ENCODE measurements at places on chromosomes 3 and 15.

GRCh38 chr3:14984581-14985113 lies 37.3 kb downstream of the NR2C2 start:
- no peak for DNase-seq

- no peak for DNase-seq
Measured at GRCh38 chr3:13879946-13880810, at the start of gene WNT7A. Gene WNT7A, minus strand, starts transcription at chr3:13880071. Its CDS starts 255 bp downstream, at chr3:13879816.

DNA sequence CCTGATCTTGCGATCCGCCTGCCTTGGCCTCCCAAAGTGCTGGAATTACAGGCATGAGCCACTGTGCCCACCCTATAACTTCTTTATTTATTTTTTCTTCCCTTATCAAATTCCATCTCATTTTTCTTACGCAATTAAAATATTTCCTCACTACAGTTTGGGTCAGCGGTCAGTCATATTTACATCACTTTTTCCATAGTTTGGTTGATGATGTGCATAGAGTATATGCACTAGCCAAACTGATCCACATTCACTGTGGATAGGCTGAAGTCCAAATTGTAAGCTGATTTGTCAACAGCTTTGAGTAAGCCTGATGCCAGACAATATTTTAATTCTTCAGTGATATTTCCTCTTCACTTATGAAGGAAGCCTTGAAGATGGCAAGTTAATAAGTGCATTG lies 256.3 kb downstream of the TIGIT start:
- no peak for DNase-seq

- DNase-seq, result no peak
Measured at GRCh38 chr3:187827723-187828122, 82.5 kb upstream of the BCL6 start.

DNA sequence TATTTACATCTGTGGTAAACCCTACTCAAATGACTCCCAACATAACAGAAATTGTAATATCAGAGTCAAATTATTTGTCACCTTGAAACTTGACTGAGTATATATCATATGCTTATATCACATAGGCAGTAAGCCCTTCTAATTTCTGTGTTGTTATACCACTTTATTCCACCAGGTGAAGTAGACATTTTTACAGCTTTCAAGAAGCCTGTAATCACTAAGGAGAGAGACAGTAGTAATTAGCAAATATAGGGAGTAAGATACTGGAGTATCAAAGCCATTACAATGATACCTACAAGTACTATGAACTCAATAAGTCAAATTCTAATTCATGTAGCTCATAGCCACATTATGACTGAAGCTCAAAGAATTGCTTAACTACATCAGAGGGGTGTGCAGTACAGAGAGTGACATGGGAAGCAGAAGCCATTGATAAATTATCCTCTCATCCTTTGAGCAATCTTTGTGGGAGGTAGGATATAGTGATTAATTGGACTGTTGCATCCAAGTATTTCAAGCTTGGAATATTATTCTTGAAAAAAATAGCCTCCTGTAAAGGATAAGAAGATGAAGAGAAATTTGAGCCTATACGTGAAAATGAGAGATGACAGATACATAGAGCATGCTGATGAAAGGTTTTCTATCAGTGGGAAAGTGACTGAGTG lies 1005.9 kb downstream of the ZPLD1 start:
- no peak for DNase-seq

DNA sequence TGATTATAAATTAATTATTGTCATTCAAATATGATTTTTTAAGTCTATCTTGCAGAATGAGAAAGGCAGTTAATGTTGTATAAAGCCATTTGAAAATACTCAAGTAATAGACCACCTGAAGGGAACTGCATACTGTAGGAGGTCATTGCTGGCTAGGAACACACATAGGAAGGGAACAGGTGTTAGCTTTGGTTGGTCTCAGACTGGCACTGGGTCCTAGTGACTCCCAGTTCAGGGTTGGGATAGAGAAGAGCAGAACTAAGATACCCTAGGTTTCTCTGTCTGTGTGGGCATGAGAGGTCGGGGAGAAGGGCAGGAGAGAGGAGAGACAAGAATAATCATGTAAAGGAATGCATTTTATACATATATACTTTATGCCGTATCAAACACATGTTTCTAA lies 559.0 kb upstream of the GOLIM4 start:
- no peak for DNase-seq

DNA sequence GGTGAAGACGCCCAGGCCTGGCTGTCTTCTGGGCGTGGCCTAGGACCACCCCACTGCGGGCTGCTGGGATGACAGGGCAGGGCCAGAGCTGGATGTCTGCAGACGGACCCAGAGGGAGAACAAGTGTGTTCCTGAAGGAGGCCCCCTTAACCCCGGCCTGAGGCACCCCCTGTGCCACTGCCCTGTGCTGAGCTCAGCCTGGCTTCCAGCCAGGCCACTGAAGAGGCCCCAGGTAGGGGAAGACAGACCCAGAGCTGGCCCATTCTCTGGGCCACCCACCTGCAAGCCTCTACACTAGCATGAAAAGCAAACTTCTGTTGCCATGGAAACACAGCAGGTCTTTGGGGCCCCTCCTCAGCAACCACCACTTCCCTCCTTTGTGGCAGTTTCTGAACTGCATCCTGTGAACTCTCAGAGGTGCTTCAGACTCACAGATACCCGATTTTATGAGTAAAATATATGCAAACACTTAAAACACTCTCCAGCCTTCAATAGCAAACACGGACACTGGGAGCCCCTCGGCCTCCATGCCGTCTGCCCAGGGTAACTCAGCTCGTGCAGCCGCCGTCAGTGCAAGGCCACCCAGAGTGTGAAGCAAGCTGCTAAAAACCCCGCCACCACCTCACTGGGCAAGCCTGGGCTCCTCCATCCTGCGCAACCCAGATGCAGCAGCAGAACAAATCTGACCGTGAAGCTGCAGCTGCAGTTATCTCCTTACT lies 42.5 kb downstream of the CMTM6 start:
- DNase-seq, result peak; percentile 86

- no peak for DNase-seq
Measured at GRCh38 chr15:98776607-98777281, 128.4 kb downstream of the IGF1R start.

GRCh38 chr15:84609818-84610525 lies 9.2 kb downstream of the ZSCAN2 start:
- no peak for DNase-seq

DNA sequence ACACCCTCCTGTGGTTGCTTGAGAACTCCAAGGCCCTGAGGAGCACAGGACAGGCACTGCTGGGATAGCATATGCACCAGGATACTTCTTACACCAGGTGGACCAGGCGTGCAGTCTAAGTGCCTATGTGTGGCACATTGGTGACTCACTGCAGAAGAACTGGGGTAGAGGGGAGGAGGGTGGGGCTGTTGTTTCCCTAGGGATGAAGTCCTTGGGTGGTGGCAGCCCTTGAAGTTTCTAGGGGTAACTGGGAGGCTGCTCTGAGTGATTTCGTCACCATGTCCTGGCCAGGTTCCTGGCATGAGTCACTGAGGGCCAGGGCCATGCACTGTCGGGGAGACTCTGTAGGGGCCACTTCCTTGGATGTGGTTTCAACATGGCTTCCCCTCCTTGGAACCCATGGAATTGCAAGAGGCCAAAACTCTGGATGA lies 15.9 kb downstream of the MYZAP start:
- no peak for DNase-seq

GRCh38 chr3:71961891-71962290 lies 176.9 kb upstream of the PROK2 start:
- no peak for DNase-seq

GRCh38 chr15:98674336-98674735 lies 26.0 kb downstream of the IGF1R start:
- no peak for DNase-seq

Measured in iPS DF 19.7 (cell line).